ENCODE measurements at places on chromosomes 12 and 14. TPM values are rescaled to one million over a fixed set of nuclear protein-coding genes. Genes with fewer than 3 reads are reported as not detected.

Gene SCN8A
- polyA plus RNA-seq: 1.4 TPM

Gene AKAP3
- 2.4 TPM for polyA plus RNA-seq

Gene FERMT2
- 61.1 TPM for polyA plus RNA-seq

Gene PRB2
- polyA plus RNA-seq: 0.28 TPM

Gene ADAM21
- 0.09 TPM for polyA plus RNA-seq

Gene LAG3
- polyA plus RNA-seq: 2.1 TPM

Gene CISTR
- not detected for polyA plus RNA-seq

Gene BBOF1
- polyA plus RNA-seq: 6.9 TPM

Gene ARHGAP5
- polyA plus RNA-seq: 56.3 TPM

Gene RNASE3
- polyA plus RNA-seq: 0.18 TPM

DNA sequence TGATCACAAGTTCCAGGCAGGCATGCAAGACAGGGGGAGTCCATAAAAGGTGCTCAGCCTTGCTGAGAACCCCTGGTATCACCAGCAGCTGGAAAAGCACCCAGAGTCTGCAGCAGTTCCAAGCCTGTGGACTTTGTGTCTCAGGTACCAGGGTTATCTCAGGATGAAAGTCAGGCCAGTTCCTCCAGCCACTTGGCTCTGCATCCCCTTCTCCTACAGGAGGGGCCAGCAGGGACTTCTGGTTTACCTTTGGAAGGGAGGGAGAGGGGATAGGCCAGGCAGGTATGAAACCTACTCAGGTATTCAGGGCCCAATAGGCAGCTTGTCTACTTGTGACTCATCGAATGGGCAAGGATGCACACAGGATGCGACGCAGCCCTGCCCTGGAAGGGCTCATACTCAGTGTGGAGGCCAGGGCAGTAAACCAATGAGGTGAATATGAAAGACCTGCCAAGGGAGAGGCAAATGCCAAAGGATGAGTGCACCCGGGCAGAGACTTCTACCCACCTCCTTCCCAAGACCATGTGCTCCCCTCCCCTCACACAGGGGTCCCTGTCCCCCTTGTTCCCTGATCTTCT lies 148.2 kb downstream of the SLC38A6 start:
- no peaks in the 10 kb centered on the region for H3K36me3 ChIP-seq
- no peak for DNase-seq
- no peak overlapping the region for H3K27ac ChIP-seq
- H3K4me3 ChIP-seq: no peak overlapping the region

DNA sequence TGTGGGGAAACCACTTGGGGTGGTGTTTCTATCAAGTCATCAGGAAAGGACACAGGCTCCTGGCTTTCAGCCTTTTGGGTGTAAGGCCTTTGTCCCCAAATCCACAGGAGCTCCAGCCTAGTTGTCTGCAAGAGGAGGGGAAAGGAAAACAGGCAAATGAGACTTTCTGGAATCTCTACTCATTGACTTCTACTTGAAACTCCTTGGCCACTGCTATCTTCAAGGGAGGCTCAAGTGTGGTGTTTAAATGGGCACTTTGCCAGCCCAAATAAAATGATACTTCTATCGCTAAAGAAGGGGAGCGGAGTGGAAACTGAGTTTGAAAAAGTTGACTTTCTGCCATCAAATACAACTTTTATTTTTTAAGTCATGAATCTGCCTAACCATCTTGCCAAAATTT lies 445.9 kb upstream of the RGS6 start:
- no peak for DNase-seq
- H3K36me3 ChIP-seq: peaks cover 3% of the 10 kb centered on the region
- no peak overlapping the region for H3K4me3 ChIP-seq
- H3K27me3 ChIP-seq: no peaks in the 10 kb centered on the region
- peaks cover 14% of the 10 kb centered on the region for H3K4me1 ChIP-seq

GRCh38 chr14:92794547-92794941 lies 439 bp downstream of the GOLGA5 start:
- peaks cover 11% of the 10 kb centered on the region for H3K4me1 ChIP-seq
- peak overlapping the region; percentile 76 for H3K27ac ChIP-seq
- no peaks in the 10 kb centered on the region for H3K27me3 ChIP-seq
- peaks cover 20% of the 10 kb centered on the region for H3K36me3 ChIP-seq
